ENCODE measurements at places on chromosomes 3 and 15.

- no peak for DNase-seq
These were observed 36.0 kb downstream of the ITGB5 start for GRCh38 chr3:124851136-124851535.

DNA sequence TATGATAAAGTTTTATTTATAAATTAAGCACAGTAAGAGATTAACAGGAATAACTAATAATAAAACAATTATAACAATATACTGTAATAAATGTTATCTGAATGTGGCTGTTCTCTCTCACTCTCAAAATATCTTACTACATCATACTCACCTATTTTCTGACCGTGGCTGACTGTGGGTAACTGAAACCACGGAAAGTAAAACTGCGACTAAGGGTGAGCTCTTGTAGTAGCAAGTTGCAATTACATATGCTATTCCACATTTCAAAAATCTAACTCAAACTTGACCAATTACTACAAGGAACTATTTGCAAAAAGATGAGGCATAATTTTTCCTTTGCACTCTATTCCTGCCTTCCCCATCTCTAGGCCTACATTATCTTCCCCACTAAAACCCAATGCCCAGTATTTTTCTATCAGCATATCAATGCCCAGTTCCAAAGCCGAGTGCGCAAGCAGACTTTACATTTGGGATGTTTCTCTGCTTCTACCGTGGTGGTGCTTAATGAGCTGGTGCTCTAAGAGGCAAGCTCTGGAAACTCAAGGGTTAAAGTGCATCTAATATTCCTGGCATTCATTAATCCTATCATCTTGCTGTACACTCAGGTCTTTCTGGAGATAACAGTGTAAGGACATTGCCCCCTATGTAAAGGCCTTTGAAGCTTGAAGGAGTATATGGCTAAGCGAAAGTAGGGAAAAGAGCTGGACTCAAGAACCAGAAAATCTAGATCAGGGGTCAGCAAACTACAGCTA is 6.7 kb downstream of the PCYT1A start:
- DNase-seq = no peak

- DNase-seq = no peak
These were observed 159.5 kb downstream of the CD47 start for GRCh38 chr3:107931326-107931725.

- DNase-seq = no peak
These were observed 63.1 kb downstream of the OXNAD1 start for GRCh38 chr3:16328124-16328523.

GRCh38 chr15:38349251-38349650 is 96.6 kb downstream of the SPRED1 start:
- DNase-seq = no peak

DNA sequence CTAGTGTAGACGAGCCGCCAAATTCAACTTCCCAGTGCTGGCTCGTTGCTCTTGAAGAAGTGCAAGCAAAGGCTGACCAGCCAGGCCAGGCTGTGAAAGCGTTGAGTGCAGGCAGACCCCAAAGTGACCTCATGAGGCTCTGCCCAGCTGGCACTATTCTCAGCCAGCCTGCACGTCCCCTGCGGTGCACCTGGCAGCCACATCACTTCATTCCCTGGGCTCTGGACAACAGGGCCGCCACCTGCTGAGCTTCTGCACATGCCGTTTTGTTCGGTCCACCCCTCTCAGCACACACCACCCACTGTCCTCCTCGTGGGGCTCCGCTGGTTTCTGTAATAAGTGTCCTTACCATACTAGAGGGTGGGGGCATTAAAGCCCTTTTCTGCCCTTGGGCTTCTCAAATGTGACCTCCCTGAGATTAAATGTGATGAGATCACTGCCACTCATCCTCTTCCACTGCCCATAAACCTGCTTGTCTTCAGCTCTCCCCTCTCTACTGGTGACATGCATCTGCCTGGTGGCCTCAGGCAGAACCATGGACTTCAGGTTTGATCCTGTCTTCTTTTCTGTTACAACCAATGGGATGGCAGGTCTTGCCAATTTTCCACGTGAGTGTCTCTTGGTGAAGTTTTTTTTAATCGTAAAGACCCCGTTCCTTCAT is 6.1 kb downstream of the RASGRF1 start:
- DNase-seq = peak; percentile 53

- DNase-seq = no peak
These were observed 13.9 kb downstream of the AADAC start for GRCh38 chr3:151827816-151828215.

DNA sequence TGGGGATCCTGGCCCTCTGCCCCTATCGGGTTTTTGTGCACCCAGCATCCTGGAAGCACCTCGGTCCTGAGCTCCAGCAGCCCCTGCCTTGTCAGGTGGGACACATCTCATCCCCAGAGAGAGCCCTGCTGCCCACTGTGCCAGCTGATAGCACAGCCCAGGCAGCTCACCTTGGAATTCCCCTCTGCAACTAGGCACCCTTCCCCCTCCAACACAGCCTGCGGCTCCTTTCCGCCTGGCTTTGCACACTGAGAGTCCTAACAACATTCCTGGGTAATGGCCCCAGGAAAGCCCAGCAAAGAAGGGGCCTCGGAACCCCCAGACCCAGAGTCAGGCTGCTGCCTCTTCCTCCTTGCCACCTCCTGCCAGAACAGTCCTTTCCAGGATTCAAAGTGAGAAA is 5.9 kb downstream of the HCN4 start:
- DNase-seq = no peak

DNA sequence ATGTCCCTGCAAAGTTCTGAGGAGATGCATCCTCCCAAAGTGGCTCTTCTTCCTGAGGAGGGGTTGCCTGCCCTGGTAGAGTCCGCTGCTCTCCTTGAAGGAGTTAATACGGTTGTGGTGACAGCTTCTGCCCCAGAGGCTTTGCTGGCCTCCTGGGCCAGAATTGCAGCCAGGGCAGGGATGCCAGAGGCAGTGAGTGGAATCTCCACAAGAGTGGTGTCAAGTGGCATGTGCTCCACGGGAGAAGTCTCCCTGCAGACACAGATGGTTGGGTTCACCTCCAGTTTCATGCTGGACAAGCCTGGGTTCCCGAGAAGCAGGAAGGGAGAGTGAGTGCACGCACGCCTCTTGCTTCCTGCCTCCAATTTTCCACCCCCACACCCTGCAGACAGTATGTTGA is 105.5 kb downstream of the SLC25A26 start:
- no peak for DNase-seq

- DNase-seq = no peak
These were observed 8.4 kb upstream of the CMTM7 start for GRCh38 chr3:32383136-32383711.

- DNase-seq = no peak
These were observed 68.6 kb downstream of the FAM174B start for GRCh38 chr15:92586966-92587365.

Measured in NCI-H1417 treated with DMSO at 0.1 percent for 48 hours (cell line).